ENCODE measurements at places on chromosomes 1 and 21.

- DNase-seq = no peak
Observed at GRCh38 chr1:167737169-167737568, 15.4 kb downstream of the MPZL1 start.

DNA sequence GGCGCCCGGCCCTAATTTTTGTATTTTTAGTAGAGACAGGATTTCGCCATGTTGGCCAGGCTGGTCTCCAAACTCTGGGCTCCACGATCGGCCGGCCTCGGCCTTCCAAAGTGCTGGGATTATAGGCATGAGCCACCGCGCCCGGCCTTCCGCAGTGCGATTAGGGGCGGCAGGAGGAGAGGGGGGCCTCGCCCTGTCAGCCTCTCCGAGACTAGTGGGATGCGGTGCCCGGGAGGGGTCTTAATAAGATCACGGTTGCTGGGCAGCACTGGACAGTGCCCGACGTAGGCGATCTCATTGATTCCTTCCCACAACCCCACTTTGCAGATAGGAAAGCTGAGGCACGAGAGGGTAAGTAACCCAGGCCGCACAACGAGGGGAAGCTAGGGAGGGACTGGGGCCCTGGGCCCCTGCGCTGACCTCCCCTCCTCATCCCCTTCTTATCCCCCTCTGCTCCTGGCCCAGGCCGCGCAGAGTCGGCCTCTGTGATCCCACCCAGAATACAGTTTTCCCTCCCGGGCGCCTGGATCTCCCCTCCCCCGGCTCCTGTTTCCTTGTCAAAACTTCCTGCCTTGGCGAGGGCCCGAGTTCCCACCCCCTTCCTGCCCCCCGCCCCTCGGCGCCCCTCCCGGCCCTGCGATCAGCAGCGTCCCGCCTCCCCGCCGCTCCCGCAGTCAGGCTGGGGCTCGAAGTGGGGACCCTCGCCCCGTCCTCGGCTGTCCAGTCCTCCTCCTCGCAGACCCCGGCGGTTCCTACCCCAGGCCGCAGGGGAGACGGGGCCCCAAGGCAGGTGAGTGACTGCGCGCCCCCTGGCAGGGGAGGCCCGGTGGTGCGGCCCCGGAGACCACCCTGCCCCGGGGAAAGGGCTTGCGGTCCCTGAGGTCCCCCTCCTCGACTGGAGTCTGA is at the start of gene PEAR1:
TSS of gene PEAR1 (plus strand) at position 671 of the 906 bp plus-strand sequence. CDS start 10,209 bp downstream, outside the sequence.
- DNase-seq = no peak

- no peak for DNase-seq
Observed at GRCh38 chr1:12178511-12178910, 11.7 kb downstream of the TNFRSF1B start.

GRCh38 chr1:57089855-57090254 is 124.0 kb upstream of the C8B start:
- DNase-seq = no peak

- DNase-seq = no peak
Observed at GRCh38 chr1:19676438-19676922, 11.8 kb downstream of the HTR6 start.

- no peak for DNase-seq
Observed at GRCh38 chr21:41565550-41565949, 57.6 kb upstream of the TMPRSS2 start.

DNA sequence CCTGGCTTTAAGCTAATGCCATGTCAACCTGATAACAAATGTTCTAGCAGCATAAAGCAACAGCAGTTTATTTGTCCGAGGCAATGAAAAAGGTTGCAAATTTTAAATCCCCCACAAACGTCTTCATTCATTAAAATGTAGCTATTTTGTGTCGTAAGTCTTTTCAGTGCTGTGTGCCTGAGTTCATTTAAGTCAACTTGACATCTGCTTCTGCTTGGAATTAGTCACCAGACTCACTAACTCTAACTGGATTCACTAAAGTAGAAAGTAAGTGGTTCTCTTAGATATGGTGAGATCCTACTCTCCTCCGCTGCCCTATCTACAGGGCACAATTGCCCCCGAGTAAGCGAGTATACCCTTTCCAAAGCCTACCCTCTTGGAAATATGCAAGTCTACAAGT is 118.4 kb upstream of the CHRM3 start:
- DNase-seq = no peak

DNA sequence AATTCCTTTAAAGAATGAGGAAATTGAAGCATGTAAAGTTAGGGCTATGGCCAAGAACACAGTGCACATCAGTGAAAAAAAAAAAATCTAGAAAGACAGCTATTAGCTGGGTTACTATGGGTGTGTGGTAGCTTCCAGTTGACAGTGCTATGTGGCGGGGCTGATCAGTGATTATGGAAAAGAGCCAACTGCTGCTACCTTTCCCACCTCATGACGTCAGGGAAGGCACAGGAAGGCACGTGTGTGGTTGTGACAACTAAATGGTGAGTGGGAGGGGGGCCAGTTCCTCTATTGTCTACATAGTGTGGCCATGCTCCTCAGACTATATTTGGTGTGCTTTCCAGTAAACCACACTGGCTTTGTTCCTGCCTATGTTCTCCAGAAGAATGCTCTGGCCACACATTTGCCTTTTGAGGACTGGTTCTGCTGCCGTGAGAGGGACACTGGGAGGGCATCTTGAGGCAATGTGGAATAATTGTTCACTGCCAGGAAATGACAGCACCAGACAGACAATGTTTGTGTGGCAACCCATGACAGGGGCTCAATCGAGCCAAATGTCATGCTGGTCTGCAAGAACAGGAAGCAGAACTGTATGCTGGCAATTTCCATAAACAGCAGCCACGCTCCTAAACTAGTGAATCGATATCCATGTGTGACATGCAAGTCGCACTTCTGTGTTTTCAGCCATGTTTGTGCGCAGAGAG is 3.0 kb upstream of the SDE2 start:
- DNase-seq = peak; percentile 40

DNA sequence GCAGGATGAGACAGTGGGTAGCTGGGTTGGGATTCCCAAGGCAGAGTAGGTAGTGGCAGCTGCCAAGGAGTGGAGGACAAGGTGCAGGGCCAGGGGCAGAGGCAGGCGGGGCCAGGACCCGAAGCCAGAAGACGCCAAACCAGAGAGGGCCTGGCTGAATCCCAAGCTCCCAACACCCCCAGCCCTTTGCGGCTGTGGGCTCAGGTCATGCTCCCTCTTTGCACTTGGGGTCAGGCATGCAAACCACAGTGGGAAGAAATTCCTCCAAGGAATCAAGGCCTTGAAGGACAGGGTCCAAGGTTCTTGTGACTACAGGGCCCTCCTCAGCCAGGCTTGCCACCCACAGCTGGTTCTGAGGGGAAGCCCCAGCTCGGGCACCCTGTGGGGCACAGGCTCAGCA is 6.2 kb downstream of the C1orf210 start:
- no peak for DNase-seq

DNA sequence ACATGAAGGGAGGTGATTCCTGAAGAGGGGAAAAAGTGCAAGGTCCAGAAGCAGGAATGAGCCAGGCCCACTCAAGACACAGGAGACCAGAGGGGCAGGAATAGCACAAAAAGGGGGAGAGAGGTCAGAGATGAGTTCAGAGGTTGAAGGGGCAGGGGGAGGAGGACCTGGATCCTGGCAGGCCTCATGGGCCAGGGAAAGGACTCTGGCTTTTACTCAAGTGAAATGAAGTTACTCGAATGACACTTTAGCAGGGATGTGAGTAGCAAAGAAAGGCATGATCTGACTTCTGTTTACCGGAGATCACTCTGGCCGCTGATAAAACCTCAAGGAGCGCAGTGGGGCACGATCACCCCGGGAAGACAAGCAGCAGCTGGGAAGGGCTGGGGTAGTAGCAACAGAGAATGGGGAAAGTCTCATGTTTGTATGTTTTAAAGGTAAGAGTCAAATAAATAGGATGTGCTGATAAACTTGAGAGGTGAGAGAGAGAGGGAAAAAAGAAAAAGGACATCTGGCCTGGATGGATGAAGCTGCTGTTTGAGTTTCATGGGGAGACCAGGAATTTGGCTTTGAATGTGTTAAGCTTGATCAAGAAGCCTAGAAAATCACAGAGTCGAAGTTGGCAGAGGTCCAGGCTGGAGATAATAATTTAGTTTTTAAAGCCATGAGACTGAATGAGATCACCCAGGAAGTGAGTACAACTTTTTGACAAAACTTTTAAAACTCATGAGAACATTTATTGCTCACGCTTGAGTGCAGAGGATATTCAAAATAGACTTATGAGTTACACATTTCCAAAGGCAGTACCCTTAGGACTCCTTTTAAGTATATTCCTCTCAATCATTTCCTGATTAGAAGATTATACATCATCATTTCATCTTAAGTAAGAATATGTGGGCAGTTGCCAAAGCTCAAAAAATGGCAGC is 156.0 kb downstream of the RERE start:
- peak; percentile 68 for DNase-seq

DNA sequence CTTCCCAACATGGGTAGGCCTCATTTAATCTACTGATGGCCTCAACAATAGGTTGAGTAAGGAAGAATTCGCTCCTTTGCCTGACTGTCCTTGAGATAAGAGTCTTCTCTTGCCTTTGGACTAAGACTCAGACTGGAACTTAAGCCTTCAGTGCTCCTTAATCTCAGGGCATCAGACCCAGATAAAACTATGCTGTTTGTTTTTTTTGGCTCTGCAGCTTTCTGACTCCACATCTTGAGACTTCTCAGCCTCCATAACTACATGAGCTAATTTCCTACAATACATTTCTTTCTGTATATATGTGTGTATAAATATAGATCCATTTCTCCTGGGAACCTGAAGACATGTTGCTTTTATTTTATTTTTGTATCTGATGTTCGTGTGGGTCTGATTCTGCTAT is 1470.7 kb upstream of the PRMT6 start:
- DNase-seq = no peak

DNA sequence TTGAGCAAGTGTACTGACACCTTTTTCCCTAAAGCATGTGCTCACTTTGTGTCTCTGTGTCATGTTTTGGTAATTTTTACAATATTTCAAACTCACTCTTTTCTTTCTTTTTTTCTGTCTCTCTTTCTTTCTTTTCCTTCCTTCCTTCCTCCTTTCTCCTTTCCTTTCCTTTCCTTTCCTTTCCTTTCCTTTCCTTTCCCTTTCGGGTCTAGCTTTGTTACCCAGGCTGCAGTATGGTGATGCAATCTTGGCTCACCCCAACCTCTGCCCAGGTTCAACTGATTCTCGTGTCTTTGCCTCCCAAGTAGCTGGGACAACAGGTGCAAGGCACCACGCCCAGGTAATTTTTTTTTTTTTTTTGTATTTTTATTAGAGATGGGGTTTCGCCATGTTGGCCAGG is 60.4 kb upstream of the TINAGL1 start:
- DNase-seq = no peak

- peak; percentile 22 for DNase-seq
Observed at GRCh38 chr1:115545791-115546733, 95.7 kb upstream of the VANGL1 start.

- DNase-seq = no peak
Observed at GRCh38 chr1:47178020-47178419, 11.8 kb downstream of the PDZK1IP1 start.

GRCh38 chr21:33169359-33169758 is 60.4 kb upstream of the IFNAR2 start:
- no peak for DNase-seq

- peak; percentile 39 for DNase-seq
Observed at GRCh38 chr1:85576642-85577418, 3.7 kb upstream of the CCN1 start.

GRCh38 chr1:246052603-246053002 is 454.5 kb downstream of the SMYD3 start:
- DNase-seq = no peak

DNA sequence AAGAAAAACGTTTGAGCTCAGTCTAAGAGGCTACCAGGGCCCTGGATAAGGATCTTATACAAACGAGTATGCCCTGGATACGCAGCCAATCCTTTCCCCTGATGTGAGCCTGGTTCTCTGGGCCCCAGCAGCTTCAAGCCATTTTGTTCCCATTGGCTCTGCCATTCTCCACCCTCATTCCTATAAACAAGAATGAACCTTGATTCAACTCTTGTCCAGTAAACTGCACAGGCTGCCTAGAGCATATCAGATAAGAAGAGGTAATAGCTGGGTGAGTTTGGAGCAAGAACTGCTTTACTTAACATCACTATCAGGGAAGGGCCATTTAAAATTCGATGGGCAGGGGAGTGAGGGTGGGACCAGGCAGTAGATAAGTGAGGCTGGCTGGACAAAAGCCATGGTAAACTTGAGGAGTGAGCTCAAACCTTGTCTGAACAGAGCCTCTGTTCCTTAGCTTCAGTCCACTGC is 11.3 kb downstream of the BTG2 start:
- no peak for DNase-seq

- no peak for DNase-seq
Observed at GRCh38 chr1:41500781-41501518, 16.5 kb upstream of the EDN2 start.

GRCh38 chr21:45592208-45592619 is 50.0 kb upstream of the SLC19A1 start:
- DNase-seq = no peak

DNA sequence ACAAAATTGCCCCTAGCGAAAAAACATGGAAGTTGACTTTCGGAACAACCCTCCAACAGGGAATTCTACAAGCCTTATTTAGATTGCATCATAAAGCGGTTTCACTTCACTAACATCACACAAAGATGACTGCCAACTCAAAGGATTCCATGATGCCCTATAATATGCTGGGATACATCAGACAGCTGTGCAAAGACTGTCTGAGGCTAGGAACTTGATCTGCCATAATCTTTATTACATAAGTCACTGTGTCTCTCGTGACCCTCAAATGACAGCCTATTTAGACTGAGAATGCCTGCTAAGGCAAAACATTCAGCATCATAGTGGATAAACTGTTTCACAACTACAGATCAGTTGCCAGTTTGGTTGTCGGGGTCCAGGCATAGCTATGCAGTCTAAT is 23.8 kb downstream of the FH start:
- no peak for DNase-seq

GRCh38 chr1:103783944-103784377 is 34.3 kb downstream of the AMY1C start:
- DNase-seq = no peak

- DNase-seq = no peak
Observed at GRCh38 chr1:180560868-180561600, 2.3 kb downstream of the OVAAL start.

- DNase-seq = no peak
Observed at GRCh38 chr1:99691175-99691574, 45.3 kb downstream of the PALMD start.

- DNase-seq = no peak
Observed at GRCh38 chr1:223733898-223734852, 21.8 kb downstream of the CAPN2 start.

DNA sequence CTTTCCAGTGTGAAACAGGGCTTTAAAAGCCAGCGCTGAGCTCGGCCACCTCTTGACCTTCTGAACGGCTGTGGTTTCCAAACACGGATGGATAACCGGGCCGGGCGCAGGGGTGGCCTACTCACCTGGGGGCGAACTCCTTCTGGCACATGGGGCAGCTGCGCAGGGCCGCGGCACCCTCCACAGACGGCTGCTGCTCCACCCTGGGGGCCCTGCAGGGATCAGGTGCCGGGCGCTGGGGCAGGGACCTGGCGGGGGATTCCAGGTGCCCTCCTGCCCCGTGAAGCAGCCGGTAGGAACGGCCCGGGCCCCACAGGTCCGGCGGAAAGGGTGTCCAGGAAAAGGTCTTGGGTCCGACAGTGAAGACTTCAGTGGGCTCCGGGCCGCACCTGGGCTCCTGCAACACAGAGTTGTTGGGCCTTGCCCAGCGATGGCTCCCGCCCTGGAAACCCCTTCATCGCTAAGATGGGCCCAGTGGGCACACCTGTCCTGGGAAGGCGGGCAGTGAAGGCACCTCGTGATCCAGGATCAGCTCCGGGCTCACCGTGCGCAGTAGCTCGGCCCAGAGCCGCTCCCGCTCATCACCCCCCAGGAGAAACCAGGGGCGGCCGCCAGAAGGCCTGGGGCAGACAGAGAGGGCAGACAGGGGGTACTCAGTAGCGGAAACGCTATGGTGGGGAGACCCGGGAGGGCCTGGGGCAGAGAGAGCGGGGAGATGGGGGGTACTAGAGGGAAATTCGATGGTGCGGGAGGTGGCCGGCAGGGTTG is 874 bp downstream of the FAAP20 start:
- no peak for DNase-seq
